GM23338 (cell line): ENCODE measurements at places on chromosomes 1 and 21. TPM values are rescaled to one million over a fixed set of nuclear protein-coding genes. Genes with fewer than 3 reads are reported as not detected.
A peak's percentile ranks its signal among the peaks of the same experiment; 100 is the strongest.

Gene LCE1D
- total RNA-seq = not detected in 2 replicates

DNA sequence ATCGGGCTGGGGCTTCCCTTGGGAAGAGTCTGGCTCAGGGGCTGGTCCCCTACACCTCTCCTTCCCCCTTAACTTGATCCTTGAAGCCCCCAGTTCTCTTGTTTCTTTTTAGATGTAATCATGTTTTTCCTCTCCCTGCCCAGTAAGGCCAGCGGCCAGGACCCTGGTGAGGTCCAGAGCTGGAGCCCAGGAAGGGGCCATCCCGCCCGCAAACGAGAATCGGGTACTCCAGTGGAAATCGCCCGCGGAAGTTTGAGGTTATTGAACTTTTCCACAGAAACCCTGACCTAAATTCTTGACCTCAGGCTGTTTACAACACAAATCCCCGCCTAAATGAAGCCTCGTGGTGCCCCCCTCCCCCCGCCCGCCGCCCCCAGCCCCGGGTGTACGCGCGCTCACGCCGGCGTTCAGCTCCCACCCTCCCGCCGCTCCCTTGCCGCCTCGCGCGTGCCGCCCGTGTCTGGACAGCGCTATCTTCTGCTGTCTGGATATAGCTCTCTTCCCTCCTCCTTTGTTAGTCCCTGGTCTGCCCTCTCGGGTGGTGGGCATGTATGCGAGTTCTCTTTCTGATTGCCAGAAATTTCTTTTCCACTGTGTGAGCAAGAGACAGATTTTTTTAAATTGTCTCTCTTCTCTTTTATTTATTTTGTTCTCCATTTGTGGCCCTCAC is 165.9 kb upstream of the CACNA1E start:
- no peak for DNase-seq
- H3K4me1 ChIP-seq = peaks cover 21% of the 10 kb centered on the region; the same call in 1 of the 2 replicates
- H3K27me3 ChIP-seq = peaks cover 77% of the 10 kb centered on the region
- no peaks in the 10 kb centered on the region for H3K36me3 ChIP-seq
- peak overlapping the region; percentile 77 for H3K4me3 ChIP-seq

Gene LENEP
- total RNA-seq = 1.5 and 1.6 TPM in 2 replicates

DNA sequence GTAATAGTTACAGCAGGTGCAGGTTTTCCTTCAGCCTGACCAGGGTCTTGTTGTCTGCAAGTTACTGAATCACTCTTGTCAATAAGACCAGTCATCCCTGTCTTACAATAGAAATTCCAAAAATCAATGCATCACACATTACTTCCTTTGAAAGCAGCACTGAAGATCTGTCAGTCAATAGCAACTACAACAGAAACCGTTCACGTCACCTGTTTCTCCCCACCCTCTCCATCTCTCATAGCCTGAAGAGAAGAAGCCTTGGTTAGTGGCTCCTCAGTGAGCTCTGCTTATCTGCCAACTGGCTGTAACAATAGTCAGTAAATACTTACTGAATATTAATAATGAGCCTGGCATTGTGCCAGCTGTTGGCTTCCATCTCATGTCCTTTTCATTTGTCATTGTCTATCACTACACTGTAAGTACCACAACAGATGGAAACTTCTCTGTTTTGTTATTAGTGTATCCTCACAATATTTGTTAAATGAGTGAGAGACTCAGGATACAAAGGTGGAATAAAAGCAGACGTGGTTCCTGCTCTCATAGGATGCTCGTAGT is 195.2 kb downstream of the S1PR1 start:
- DNase-seq = no peak
- H3K36me3 ChIP-seq = no peaks in the 10 kb centered on the region
- H3K4me1 ChIP-seq = 0 out of 2 replicates have a peak, but pooled peaks cover 6% of the 10 kb centered on the region
- H3K4me3 ChIP-seq = no peak overlapping the region

DNA sequence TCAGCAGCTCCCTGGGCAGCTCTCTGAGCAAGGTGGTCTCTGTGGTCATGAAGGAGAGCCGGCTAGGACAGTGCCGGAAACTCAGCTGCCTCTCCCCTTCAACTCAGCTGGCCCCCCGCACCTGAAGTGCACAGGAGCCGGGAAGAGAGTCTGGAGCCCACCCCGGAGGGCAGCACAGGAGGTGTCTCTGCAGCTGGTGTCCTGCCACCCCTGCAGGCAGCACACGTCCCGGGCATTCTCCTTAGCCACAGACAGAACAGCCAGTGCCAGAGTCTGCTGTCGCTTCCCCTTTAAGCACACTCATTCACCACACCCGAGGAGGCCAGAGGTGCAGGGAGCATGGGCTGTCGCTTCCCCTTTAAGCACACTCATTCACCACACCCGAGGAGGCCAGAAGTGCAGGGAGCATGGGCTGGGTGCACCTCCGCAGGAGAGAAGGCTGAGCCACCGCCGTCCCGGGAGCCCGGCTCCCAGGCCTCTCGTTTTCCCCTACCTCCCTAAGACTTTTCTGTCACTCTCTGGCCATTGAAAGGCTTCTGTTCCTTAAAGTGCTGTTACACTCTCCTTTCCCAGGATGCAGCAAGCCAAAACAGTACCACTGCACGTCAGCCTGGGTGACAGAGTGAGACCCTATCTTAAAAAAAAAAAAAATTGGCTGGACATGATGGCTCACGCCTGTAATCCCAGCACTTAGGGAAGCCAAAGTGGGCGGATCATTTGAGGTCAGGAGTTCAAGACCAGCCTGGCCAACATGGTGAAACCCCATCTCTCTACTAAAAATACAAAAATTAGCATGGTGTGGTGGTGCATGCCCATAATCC is 16.9 kb upstream of the SAMD11 start:
- peaks cover 68% of the 10 kb centered on the region for H3K27me3 ChIP-seq
- no peak overlapping the region for H3K27ac ChIP-seq
- no peak overlapping the region for H3K4me3 ChIP-seq
- no peak for DNase-seq
- H3K4me1 ChIP-seq = no peaks in the 10 kb centered on the region

DNA sequence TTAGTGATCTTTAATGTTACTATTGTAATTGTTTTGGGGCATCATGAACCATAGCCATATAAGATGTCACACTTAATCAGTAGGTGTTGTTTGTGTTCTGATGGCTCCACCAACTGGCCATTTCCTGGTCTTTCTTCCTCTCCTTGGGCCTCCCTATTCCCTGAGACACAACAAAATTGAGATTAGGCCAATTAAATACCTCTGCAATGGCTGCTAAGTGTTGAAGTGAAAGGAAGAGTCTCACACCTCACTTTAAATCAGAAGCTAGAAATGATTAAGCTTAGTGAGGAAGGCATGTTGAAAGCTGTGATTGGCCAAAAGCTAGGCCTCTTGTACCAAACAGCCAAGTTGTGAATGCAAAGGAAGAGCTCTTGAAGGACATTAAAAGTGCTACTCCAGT is 30.7 kb downstream of the PPP2R5A start:
- peak overlapping the region; percentile 34 for H3K27ac ChIP-seq
- no peaks in the 10 kb centered on the region for H3K27me3 ChIP-seq
- peak; percentile 78 for DNase-seq

DNA sequence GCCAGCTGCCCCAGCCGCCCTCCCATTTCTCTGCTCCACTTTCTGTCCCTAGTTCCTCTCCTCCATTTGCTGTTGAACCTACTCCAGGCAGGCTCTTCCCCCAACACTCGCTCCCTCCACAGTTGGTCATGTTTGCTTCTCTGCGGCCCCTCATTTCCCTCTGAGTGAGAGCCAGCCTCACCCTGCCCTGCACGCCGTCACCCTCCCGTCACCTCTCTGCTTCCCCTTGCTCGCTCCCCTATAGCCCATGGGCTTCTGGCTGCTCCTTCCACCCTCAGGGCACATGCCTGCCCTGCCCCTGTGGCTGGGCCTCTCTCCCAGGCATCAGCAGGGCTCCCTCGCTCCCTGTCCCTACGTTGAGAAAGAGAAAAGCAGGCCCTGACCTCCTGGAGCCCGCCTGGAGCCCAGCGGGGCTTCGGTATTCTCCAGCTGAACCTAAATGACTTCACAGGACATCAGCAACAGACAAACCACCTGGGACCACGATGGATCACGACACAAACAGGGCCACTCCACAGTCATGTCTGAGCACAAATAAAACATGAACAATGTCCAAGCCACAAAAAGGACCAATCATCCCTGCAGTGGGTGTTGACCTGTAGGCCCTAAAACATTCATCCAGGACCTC is 13.3 kb upstream of the THEMIS2 start:
- H3K27me3 ChIP-seq = no peaks in the 10 kb centered on the region
- H3K27ac ChIP-seq = no peak overlapping the region
- no peak overlapping the region for H3K4me3 ChIP-seq
- no peaks in the 10 kb centered on the region for H3K36me3 ChIP-seq

GRCh38 chr1:225700164-225700821 is 47.4 kb upstream of the ENAH start:
- H3K4me3 ChIP-seq = no peak overlapping the region
- no peak overlapping the region for H3K27ac ChIP-seq
- DNase-seq = no peak
- no peaks in the 10 kb centered on the region for H3K4me1 ChIP-seq
- no peaks in the 10 kb centered on the region for H3K27me3 ChIP-seq
- H3K36me3 ChIP-seq = no peaks in the 10 kb centered on the region

DNA sequence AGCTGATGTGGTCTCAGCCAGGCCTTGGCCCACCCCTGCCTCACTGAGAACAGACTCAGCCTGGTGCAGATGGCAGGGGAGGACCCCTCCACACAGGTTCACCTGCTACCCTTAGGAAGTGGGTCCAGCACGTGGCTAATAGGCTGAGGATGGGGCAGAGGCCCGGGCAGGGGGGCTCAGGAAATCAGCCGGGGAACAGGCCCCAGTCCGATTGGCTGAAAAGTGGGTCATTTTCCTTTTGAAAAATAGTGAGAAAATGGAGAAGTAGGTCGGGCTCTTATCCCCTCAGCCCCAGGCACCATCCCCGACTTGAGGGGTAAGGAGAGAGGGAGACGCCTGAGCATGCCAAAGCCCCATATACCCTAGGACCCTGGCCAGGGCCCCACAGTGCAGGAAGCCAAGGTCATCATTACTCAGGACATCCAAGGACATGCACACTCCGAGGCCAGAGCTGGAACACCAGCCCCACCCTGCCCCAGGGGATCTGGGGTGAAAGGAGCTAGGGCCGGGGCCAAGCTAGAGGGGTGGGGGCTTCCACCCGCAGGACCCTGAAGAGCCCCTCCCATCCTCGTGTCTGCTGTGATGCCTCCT is 11.0 kb downstream of the DLGAP3 start:
- no peak overlapping the region for H3K27ac ChIP-seq
- H3K4me1 ChIP-seq = peaks cover 40% of the 10 kb centered on the region
- H3K27me3 ChIP-seq = no peaks in the 10 kb centered on the region
- H3K36me3 ChIP-seq = no peaks in the 10 kb centered on the region
- DNase-seq = no peak
